ENCODE measurements at places on chromosomes 3 and 15. TPM values are rescaled to one million over a fixed set of nuclear protein-coding genes. Genes with fewer than 3 reads are reported as not detected.

GRCh38 chr3:185720326-185720725, 104.5 kb downstream of the IGF2BP2 start:
- DNase-seq: no peak

DNA sequence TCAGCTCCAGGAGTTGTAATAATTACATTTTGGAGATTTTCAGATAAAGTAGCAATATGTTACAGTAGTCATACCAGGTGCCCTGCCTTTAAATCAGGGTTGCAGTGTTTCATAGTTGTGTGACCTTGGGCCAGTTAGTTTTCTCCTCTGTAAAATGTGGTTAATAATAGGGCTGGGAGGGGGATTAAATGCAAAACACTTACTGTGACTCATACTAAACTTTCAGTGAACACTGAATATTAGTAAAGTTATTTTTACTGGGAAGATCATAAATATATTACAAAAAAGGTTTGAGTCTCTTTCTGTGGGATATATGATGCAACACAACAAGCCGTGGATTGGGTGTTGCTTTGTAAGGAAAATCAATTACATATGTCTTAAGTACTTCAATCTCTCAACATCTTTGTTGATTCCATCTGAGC, 1.1 kb upstream of the EBLN2 start:
- no peak for DNase-seq

DNA sequence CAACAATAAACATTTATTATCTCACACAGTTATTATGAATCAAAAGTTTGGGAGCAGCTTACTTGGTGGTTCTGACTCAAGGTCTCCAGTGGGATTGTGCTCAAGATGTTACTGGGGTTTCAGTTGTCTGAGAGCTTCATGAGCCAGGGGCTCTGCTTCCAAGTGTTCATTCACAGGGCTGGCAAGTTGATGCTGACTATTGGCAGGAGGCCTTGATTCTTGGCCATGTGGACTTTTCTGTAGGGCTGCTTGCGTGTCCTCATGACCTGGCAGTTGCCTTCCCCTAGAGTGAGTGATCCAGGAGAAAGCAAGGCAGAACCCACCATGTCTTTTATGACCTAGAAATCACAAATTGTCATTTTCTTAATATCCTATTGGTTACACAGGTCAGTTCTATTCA, 87.2 kb upstream of the TNFAIP8L3 start:
- no peak for DNase-seq

DNA sequence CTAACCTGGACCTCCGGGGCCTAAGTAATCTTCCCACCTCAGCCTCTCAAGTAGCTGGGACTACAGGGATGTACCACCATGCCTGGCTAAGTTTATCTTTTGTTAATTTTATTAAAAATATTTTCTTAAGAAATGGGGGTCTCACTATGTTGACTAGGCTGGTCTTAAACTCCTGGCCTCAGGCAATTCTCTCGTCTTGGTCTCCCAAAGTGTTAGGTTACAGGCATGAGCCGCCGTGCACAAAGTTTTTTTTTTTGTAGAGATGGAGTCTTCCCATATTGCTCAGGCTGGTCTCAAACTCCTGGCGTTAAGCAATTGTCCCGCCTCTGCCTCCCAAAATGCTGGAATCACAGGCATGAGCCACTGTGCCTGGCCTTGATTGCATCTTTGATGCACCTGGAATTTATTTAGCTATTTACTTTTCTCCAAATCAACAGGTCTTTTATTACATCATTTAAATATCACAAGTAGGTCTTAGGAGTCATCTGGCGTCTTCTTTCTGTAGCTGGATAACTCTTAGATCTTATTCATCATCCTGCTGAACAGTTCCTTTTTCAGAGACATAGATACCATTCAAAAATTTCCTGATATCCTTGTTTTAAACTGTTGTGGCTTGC, 7.8 kb upstream of the MAP2K1 start:
- DNase-seq: no peak

- no peak for DNase-seq
Measured at GRCh38 chr15:88872106-88872505, 23.2 kb downstream of the HAPLN3 start.

DNA sequence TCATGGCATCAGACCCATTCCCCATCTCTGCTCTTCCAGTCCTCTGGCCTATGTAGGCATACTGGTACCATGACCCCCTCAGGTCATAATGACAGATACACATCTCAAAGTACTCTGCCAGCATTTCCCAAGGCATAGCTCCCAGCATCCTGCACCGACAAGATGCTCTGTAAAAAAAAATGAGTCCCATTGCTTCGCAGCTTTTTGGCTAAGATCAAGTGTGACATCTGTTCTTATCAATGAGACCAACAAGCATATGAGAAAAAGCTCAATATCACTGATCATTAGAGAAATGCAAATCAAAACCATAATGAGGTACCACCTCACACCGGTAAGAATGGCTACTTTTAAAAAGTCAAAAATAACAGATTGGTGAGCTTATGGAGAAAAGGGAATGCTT, 463.9 kb upstream of the PROK2 start:
- no peak for DNase-seq

- DNase-seq: no peak
Measured at GRCh38 chr3:105747696-105748095, 121.1 kb downstream of the CBLB start.

GRCh38 chr15:84828086-84828908, 11.1 kb downstream of the ALPK3 start:
- DNase-seq: no peak

- DNase-seq: peak; percentile 44
Measured at GRCh38 chr3:5314897-5315296, 127.4 kb downstream of the EDEM1 start.

DNA sequence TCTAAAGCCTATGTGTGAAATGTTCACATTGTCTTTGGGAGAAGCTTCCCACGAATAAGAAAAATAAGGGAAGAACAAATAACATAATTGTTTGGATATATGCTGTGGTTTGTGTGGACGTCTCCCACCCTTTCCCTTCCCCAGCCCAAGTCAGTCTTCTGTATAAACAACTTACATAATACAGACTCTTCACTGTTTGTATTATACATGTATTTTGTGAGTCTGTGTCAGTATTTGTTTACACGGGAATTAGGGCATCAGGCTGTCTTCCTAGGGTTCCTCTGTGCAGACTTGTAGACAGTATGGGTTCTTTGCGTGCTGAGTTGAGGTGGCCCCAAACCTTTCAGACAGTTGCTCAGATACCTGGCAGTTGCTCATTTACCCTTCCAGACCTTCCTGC, 103.4 kb downstream of the IGF1R start:
- no peak for DNase-seq

DNA sequence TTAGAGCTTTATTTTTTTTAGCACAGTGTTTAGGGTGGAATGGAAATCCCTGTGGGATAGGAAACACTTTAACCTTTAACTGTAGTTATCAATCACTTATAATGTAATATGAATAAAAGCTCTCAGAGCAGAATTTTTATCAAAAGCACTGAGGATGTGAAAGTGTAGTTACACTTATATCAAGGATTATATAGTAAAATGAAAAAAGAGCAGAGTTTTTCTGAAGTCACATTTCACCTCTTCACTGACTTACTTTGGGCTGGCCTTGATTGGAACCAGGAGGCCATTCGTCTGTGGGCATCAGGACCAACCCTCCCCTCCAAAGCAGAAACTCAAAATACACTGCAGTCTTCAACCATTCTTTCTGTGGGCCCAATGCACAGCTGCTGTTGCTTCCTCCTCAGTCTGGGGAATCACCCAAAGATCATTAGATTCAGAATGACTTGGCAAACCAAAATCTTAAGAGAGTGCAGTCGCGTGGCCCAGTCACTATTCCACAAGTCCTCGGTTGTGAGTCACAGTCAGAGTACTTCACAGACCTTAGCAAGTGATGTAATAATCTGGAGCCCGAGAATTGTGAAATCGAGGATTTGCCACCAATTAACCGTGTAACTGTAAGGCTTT, 132.6 kb upstream of the COL8A1 start:
- peak; percentile 50 for DNase-seq

- no peak for DNase-seq
Measured at GRCh38 chr3:76308541-76308940, 523.2 kb upstream of the ZNF717 start.

GRCh38 chr3:146209371-146209770, 41.5 kb downstream of the PLSCR4 start:
- DNase-seq: no peak

GRCh38 chr3:147575391-147575790, 166.2 kb downstream of the ZIC1 start:
- DNase-seq: no peak

- no peak for DNase-seq
Measured at GRCh38 chr3:97438131-97438530, 326.4 kb upstream of the ARL6 start.

DNA sequence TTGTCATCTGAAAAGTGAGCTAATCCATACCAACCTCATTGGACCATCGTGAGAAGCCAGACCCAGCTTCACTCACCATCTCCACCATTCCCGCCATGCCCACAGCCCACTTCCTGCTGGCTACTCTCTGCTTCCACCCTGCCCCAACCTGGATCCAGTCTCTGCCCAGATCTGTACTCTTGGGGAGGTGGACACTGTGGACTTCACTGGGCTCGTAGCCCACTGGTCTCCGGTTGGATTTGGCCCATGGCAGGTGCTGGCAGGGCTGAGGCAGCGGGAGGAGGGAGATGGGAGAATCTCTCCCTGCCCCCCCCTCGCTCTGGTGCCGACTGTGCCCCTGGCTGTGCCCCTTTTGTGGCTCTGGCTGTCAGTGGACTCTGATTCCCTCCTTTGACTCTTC, 193.8 kb downstream of the ABHD5 start:
- DNase-seq: no peak

- DNase-seq: no peak
Measured at GRCh38 chr3:52310861-52311575, 5.1 kb upstream of the DNAH1 start.

- no peak for DNase-seq
Measured at GRCh38 chr3:156685752-156686151, 11.4 kb downstream of the TIPARP start.

AP3B2 gene
- total RNA-seq: 5.5 TPM

MINDY2 gene
- total RNA-seq: 43.7 TPM

TEX55 gene
- not detected for total RNA-seq

Data from mammary epithelial cell (primary cell).